ENCODE measurements at places on chromosomes 11 and 22.
A peak's percentile ranks its signal among the peaks of the same experiment; 100 is the strongest.

DNA sequence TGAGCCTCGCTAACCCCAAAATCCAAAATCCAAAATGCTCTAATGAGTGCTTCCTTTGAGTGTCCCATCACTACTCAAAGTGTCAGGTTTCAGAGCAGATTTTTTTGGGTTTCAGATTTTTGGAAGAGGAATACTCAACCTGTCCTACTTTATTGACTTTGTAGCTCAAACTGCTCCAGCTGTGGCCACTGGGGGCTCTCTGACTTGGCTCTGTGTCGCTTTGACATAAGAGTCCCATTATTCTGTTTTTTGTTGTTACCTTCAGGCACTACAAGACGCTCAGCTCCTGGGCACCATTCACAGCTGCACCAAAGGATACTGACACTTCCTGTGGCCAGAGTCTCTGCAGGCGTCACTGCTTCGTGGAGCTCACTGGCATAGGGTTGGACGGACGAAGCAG lies 41.1 kb downstream of the PHF21B start:
- no peak for DNase-seq

GRCh38 chr11:11543656-11544055 lies 78.1 kb downstream of the GALNT18 start:
- DNase-seq = no peak

GRCh38 chr11:5367448-5368074 lies 16.1 kb upstream of the OR51M1 start:
- no peak for DNase-seq

- DNase-seq = peak; percentile 57
Measured at GRCh38 chr11:29159552-29160465, 857.0 kb downstream of the KCNA4 start.

- no peak for DNase-seq
Measured at GRCh38 chr11:76850815-76851214, 9.9 kb upstream of the ACER3 start.

DNA sequence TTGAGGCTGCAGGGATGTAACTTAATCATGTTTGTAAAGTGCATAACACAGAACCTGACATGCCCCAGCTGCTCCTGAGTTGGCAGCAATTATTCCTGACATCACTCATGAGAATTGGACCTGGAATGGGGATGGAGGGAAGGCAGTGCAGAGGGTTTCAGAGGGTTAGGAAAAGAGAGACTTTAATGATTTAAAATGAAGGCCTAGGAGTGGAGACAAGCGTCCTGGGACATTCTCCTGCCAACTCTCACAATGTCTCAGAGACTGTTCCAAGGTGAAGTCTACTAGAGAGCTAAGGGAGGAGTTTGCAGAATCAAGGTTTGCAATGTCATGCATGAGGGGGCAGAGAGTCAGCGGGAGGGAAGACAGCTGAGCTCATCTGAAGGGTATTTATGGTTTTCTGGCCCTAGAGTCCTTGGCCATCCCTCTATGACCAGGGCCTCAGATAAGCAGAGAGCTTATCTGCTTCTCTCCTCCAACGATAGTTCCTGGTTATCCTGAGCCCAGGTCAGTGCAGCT lies 36.9 kb downstream of the GGTLC2 start:
- no peak for DNase-seq

DNA sequence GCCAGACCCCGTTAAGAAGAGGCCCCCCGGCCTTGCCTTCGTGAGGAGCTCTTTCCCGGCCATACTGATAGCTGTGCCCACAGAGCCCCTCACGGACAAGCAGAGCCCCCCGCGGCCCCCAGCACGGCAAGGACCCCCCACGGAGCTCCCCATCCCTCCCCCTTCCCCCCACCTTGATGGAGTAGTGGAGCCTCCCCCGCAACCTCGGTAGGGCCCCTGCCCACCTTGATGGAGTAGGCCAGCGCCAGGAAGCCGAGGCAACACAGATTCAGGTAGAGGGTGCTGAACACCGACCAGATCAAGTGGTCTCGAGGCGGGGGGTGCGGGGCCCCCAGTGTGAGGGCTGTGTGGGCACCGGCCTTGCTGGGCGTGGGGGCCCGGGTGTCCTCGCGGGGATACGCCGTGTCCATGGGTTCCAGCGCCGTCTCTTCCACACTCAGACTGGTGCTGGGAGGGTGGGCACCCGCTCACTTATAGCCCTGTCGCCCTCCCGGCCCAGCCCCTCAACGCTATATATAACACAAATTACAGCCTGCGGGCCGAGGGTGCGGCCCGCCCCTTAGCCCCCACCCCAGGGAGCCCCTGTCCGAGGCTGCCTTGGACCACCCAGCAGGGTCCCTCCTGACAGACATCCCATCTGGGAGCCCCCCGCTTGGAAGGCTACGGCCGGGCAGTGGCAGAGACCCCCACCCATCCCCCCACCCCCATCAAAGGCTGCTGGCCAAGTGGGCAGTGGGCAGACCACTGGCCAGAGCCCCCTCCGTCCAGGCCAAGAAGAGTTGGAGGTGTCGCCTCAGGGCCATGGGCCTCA lies at the start of gene IFITM5:
TSS of gene IFITM5 (minus strand) at position 446 of the 811 bp plus-strand sequence. CDS start at position 410, 36 bp downstream.
- DNase-seq = no peak

- DNase-seq = peak; percentile 95
Measured at GRCh38 chr22:38114484-38115398, 4.3 kb upstream of the BAIAP2L2 start.

- DNase-seq = no peak
Measured at GRCh38 chr11:64591257-64592233, 525 bp downstream of the SLC22A12 start.

GRCh38 chr11:26834601-26835000 lies 112.7 kb upstream of the SLC5A12 start:
- no peak for DNase-seq

- DNase-seq = peak; percentile 36
Measured at GRCh38 chr11:22193348-22194051, 615 bp downstream of the ANO5 start.

GRCh38 chr11:127199306-127199801 lies 198.8 kb upstream of the KIRREL3 start:
- DNase-seq = no peak

DNA sequence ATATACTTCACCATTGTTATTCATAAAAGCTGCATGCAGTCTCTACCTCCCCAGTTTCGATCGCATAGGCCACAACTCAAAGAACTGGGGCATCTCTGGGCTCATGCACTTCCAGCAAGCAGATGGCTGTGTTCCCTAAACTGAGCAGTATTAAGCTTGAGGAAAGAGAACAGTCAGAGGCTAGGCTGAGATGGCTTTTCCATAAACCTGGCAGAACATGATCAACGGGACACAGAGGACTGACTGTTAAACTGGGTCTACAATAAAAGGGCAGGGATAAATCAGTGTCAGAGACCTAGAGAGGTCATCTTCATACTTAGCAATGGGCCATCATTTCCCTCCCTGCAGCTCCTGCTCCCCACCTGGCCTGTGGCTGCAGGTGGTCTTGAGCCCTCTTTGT lies 171.0 kb upstream of the NECTIN1 start:
- no peak for DNase-seq

- DNase-seq = peak; percentile 50
Measured at GRCh38 chr22:32106930-32107329, 52.2 kb downstream of the C22orf42 start.

- no peak for DNase-seq
Measured at GRCh38 chr11:1750840-1751530, 590 bp upstream of the IFITM10 start.

GRCh38 chr11:86811637-86812321 lies 11.4 kb downstream of the PRSS23 start:
- no peak for DNase-seq

DNA sequence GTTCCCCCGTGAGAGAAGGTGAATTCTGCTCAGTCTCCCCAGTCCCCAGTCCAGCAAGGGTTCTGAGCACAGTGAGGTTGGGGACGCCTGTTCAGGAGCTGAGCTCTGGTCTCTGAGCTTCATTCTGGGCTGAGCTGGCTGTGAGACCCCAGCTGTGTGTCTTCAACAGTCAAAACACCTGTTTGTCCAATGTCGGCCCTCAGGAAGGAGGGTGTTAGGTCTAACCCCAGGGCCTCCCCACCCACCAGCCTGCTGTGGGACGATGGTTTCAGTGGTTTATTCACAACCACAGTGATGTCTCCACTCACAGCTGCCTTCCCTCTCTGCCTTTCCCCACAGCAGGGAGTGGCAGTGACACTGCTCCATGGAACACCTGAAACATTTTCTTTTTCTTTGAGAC lies 1282.9 kb downstream of the TBC1D22A start:
- no peak for DNase-seq

DNA sequence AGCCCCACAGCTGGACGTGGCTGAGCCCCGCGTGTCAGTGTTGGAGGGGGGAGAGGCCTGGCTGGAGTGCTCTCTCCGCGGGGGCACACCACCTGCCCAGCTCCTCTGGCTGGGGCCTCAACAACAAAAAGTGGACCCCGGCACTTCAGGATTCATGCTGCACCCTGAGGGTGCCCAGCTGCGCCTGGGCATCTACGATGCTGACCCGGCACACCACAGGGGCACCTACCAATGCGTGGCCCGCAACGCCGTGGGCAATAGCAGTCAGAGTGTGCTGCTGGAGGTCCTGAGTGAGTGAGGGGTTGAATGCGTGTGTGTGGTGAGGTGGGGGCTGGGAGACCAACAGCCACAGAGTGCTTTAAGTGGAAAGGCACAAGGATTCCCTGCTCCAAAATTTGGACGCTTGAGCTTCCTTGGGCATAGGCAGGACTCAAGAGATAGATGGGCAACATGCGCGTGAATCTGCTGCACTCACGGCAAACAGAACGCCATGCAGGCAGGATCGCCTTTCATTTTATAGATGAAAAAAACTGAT lies 7.6 kb downstream of the VSIG10L2 start:
- no peak for DNase-seq

- DNase-seq = peak; percentile 34
Measured at GRCh38 chr11:44191322-44192016, 96.0 kb downstream of the EXT2 start.

GRCh38 chr11:46249938-46250744 lies 27.3 kb upstream of the CREB3L1 start:
- no peak for DNase-seq

DNA sequence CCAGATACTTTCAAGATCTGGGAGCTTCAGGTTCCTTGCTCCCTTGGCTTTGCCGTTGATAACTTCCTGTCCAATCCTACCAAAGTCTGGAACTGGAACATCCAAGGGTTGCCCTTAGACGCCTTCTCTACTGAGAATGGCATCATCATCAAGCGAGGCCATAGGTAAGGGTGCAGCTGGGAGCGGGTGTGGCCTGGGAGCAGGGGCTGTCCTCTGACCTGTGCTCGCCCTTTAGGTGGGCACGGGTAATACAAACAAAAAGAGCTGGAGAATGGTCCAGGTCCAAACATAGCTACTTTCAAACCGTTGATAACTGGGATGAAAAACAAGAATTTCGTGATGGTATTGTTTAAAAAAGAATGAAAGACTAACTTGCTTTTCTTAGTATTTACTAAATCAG lies 25.0 kb downstream of the CASP12 start:
- no peak for DNase-seq

DNA sequence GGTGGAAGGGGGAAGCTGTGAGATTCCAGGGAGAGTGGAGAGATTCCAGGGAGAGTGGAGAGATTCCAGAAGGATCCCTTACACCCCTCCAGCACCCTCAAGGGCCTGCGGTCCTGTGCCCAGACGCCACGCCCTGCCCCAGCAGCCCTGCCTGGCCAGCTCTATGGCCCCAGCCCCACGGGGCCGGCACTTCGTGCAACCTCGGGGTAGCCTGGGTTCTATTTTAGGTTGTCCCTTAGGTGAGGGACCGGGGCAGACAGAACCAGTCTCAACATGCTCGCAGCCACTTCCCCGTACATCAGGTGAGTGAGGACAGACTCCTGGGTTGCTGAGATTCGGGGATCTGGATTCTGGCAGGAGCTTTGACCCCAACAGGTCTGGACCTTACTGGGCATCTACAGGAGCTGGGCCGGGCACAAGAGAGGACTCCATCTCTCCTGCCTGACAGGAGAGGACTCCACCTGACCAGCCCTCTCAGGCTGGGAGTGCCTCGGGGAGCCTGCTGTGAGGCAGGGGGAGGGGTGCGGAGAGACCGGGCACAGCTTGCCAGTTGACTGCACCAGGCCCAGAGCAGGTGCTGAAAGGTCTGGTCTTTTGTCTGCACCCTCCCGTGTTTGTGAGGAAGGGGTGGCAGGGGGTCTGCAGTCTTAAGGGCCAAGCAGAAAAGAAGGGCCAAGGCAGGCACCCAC lies 8.5 kb upstream of the ADORA2A start:
- DNase-seq = no peak

DNA sequence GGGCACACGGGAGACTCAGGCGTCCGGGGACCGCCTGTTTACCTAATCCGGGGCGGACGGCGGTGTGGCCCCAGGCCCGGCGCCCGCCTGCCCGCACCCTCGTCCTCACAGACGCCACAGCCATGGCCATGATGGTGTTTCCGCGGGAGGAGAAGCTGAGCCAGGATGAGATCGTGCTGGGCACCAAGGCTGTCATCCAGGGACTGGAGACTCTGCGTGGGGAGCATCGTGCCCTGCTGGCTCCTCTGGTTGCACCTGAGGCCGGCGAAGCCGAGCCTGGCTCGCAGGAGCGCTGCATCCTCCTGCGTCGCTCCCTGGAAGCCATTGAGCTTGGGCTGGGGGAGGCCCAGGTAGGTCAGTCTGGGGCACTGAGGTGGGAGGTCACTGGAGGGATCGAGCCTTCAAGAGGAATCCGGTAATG lies 10.0 kb upstream of the RAB1B start:
- peak; percentile 54 for DNase-seq

- DNase-seq = no peak
Measured at GRCh38 chr22:45185718-45186514, 22.2 kb downstream of the NUP50 start.

GRCh38 chr11:73866586-73866996 lies 10.1 kb downstream of the COA4 start:
- no peak for DNase-seq

DNA sequence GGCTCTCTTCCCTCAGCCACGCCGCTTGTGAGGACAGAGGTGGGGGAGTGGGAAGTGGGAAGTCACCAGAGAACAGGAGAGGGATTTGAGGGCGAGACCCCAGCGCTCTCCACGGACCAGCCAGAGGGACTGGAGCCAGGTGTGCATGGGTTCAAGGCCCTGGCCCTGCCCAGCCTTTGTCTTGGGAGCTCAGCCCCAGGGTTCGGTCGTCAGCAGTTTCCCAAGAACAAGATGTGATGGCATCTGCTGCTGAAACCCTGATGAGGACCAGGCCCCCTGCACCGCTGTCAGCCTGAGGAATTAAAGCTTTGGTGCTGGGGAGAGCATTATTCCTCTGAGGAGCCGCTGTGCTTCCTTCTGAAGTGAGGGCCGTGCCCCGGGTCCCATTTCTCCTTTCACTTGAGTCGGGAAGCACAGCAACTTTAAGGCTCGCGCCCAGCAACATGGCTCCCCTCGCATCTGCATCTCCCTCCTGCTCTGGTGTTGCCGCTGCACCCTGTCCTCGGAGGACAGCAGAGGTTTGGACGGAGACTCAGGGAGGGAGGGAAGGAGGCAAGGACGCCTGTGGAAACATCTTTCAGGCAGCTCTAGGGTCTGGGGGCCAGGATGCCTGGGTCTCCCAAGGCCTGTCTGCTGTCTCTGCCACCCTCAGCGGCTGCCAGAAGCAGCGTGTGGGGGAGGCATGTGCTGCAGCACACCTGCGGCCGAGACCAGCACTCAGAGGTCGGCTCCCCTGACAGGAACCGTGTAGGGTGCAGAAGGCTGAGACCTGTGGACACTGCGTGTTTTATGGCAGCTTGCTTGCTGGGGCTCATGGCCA lies 3.8 kb downstream of the IFITM5 start:
- DNase-seq = no peak

- no peak for DNase-seq
Measured at GRCh38 chr11:32033067-32033466, 57.8 kb upstream of the RCN1 start.

Measured in T47D (cell line).